ENCODE measurements at places on chromosomes 3 and 15.

- no peak for DNase-seq
Observed at GRCh38 chr15:63366451-63366850, 15.2 kb downstream of the CA12 start.

- no peak for DNase-seq
Observed at GRCh38 chr3:71629711-71630110, 46.2 kb upstream of the FOXP1 start.

DNA sequence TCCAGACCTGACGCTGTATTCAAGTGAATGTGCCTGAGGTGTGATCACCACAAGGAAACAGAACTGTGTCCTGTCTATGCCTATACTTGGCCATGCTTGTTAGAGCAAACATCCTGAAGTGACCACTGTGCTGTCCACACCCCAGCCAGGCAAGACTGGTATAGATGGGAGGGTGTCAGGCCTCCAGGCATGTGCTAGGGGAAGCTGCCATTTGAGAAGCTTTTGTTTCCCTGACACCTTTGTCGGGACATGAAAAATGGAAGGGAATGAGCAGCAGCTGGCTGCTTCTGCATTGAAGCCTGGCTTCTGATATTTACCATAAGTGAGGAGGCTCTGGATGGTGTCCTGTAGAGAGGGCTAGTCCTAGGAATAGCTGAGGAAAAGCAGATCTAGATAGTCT lies 106.2 kb downstream of the CPNE4 start:
- no peak for DNase-seq

DNA sequence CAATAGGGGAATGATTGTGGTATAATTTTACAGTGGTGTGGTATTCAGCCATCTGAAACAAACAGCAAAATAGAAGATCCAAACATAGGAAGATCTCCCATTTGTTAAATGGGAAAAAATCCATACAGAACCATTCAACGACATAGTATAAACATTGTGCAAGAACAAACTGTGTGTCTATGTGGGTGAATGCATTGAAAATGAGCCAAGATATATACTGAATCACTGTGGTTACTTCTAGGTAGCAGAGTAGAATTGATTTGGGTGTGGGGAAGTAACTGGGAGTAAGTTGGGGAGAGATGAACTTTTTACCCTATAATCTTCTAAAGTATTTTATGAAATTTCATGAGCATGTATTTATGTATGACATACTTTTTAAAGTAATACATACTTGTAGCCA lies 123.1 kb upstream of the UMPS start:
- DNase-seq = no peak

GRCh38 chr15:62966294-62967078 lies 76.1 kb upstream of the TPM1 start:
- no peak for DNase-seq

DNA sequence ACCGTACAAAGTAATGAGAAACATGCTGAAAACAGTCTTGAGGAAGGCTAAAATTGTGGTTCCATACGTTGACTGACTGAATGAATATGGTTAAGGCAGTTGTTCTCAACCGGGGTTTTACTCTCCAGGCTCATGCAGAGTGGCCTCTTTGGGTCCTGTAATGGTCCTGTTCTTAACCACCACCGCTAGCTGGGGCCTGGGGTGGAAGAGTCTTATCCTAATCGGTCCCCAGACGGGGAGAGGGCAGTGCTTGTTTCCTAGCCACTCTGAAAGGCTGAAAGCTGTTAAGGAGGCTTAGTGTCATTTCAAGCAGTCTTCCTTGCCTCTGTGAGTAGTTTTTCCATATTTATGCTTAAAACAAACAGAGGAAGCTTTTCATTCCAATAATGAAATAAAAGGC lies 32.0 kb downstream of the SELENOT start:
- no peak for DNase-seq

- no peak for DNase-seq
Observed at GRCh38 chr15:63071288-63071909, 28.9 kb downstream of the TPM1 start.

DNA sequence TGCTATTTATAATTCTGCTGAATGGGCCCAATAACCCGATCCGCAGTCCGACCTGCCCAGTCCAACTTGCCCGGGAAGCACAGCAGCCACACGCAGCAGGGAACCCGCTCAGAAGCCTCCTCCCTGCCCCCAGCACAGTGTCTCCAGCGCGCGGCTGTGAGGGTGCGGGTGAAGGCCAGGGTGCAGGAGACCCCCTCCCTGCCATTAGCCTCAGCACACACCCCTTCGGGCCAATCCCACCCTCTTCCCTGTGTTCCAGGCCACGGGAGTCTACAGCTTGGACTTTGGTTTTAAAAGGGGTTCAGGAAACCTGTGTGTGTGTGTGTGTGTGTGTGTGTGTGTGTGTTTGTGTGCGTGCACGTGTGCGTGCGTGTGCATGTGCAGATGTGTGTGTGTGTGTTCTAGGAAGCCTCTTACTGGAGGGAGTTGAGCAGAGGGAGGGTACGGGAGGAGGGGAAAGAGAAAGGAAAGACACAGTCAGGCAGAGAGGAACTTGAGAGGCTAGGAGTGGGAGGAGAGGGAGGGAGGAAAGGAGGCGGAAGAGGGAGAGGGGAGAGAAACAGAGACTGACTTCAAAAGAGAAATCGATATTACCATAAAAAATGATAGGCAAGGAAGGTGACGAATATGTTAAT lies 34.2 kb downstream of the ATP2B2 start:
- no peak for DNase-seq

- no peak for DNase-seq
Observed at GRCh38 chr3:155362808-155363689, 69.6 kb upstream of the STRIT1 start.

- DNase-seq = no peak
Observed at GRCh38 chr3:51966016-51966415, 1.2 kb downstream of the PCBP4 start.

- no peak for DNase-seq
Observed at GRCh38 chr3:61438253-61439121, 122.9 kb upstream of the PTPRG start.

DNA sequence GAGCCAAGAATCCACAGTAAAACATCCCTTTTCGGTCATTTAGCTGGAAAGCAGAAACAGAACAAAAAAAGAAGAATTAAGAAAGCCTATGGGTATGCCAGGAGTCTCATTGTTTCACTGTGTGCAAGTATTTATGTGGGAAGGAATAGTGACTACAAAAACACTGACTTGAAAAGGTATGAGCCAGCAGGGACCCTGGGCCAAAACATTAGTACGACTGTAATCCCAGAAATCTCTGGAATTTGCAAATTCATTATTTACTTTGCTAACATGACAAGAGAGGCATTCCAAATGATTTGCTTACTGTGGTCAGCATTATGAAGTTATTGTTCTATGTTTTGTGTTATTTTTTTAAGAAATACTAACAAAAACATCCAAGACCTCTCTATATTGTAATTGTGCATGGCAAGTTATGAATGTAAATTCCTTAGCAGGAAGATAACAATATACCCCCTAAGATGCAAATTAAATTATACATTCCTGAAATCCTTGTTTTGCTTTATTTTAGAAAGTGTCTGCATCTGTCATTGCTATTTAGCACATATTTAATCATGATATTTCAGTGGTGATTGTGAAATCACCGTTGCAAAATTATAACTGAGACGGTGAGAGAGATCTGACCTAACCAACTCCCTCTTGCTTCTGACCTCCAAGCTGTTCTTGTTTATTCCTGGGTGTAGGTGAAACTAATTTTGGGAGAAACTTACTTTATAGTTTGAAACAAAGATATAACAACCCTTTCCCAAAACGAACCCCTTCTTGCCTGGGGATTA lies 299.2 kb downstream of the ZPLD1 start:
- no peak for DNase-seq
